ENCODE measurements at places on chromosomes 1 and 21. TPM values are rescaled to one million over a fixed set of nuclear protein-coding genes. Genes with fewer than 3 reads are reported as not detected.

Gene SEC16B
- total RNA-seq, result 1.0 TPM

Gene C2CD4D
- total RNA-seq, result not detected

DNA sequence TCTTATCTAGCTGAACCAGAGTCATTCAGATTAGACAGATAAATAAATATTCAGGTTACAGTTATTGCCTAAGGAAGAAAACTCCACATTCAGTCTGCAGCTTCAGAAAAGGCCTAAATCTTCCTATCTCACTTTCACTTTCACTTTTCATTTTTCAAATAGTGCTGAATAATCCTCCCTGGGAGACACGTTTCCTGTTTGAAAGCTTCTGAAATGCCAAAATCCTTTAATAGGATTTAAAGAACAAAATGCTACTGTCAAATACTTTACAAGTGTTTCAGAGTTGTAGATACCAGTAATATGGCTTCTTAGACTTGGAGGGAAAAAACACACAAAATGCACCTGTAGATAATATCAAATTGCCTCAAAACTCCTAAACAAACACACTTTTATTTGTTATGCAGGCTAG lies 3.9 kb downstream of the PSMB2 start:
- H3K36me3 ChIP-seq, result no peaks in the 10 kb centered on the region
- H3K27me3 ChIP-seq, result no peaks in the 10 kb centered on the region
- DNase-seq, result peak; percentile 57
- H3K4me1 ChIP-seq, result peaks cover 2% of the 10 kb centered on the region

DNA sequence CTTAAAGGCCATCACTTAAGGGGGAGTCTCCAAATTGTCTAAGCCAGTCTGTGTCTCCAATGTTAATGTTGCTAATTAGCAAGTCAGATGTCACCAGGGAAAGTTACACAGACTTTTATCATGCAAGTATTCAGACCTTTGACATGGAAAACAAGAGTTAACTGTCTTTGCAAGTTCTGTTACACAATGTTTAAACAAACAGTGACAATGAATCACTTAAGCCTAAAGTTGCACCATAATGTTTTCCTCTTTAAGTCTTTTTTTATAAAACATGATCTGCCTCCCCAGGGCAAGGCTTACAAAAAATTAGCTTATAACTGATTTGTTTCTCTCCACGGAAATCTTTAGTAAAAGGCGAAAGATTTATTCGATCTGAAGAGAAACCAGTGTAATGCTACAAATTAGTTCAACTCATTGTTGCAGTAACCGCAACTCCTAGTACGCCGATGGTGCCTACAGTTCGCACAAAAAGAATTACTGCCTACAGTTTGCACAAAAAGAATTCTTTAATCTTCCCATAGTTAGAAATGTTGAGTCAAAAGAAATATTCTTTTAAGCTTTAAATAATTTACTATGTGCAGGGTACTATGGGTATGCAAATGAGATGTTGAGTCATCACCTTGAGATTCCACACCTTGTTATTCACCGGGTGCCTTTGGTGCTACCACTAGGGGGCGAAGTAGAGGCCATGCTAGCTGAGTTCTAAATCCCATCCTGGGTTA lies 45.3 kb downstream of the HHAT start:
- H3K4me3 ChIP-seq, result no peak overlapping the region
- peaks cover 12% of the 10 kb centered on the region for H3K4me1 ChIP-seq
- peak; percentile 85 for DNase-seq
- H3K27me3 ChIP-seq, result no peaks in the 10 kb centered on the region
- peak overlapping the region; percentile 50 for H3K27ac ChIP-seq

- H3K27me3 ChIP-seq, result no peaks in the 10 kb centered on the region
- no peaks in the 10 kb centered on the region for H3K4me1 ChIP-seq
- H3K27ac ChIP-seq, result no peak overlapping the region
- H3K36me3 ChIP-seq, result no peaks in the 10 kb centered on the region
- H3K4me3 ChIP-seq, result no peak overlapping the region
- DNase-seq, result no peak
Measured at GRCh38 chr1:143497374-143497747, 474.4 kb downstream of the FAM72C start.

- no peaks in the 10 kb centered on the region for H3K4me1 ChIP-seq
- H3K4me3 ChIP-seq, result no peak overlapping the region
- no peak for DNase-seq
- H3K36me3 ChIP-seq, result no peaks in the 10 kb centered on the region
- H3K27ac ChIP-seq, result no peak overlapping the region
Measured at GRCh38 chr1:98176936-98177335, 256.1 kb upstream of the DPYD start.

DNA sequence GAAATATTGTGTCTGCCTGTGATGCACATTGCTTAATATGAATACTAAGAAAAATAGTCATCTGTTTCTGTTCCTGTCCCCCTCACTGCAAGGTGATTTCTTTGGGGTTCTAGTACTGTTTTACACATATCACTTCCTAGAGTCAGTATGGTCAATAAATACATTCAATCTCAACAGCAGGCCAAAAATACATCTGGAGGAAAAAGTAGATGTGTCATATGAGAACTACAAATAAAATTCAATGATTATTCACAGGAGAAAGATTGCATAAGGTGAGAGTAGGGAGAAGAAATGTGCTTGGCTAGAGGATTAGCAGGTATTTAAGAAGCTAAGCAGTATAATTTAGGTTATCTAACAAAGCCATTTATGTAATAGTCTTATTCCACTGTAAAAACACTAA lies 45.3 kb upstream of the SAMSN1 start:
- H3K4me1 ChIP-seq, result no peaks in the 10 kb centered on the region
- H3K4me3 ChIP-seq, result no peak overlapping the region
- H3K27me3 ChIP-seq, result no peaks in the 10 kb centered on the region
- no peak for DNase-seq
- H3K36me3 ChIP-seq, result no peaks in the 10 kb centered on the region

- no peaks in the 10 kb centered on the region for H3K27me3 ChIP-seq
- H3K36me3 ChIP-seq, result no peaks in the 10 kb centered on the region
- peaks cover 2% of the 10 kb centered on the region for H3K4me1 ChIP-seq
- H3K4me3 ChIP-seq, result no peak overlapping the region
Measured at GRCh38 chr1:53549287-53549686, 90.1 kb downstream of the DMRTB1 start.

DNA sequence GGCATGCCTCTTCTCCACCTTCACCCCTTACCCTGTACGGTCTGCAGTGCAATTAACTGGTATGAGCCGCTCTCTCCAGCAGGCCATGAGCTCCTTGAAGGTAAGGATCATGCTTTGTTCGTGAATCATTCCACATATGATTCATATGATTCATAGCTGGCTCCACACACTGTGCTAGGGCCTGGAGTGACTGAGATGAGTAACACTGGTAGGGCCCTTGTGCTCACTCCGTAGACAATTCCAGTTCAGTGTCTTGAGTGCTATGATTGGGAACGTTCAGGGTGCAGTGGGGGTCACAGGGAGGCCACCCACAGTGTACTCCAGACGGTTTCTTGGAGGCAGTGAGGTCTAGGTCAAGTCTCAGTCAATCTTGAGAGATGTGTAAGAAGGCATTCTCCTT lies 239.8 kb downstream of the LMX1A start:
- H3K27ac ChIP-seq, result no peak overlapping the region
- DNase-seq, result peak; percentile 90

DNA sequence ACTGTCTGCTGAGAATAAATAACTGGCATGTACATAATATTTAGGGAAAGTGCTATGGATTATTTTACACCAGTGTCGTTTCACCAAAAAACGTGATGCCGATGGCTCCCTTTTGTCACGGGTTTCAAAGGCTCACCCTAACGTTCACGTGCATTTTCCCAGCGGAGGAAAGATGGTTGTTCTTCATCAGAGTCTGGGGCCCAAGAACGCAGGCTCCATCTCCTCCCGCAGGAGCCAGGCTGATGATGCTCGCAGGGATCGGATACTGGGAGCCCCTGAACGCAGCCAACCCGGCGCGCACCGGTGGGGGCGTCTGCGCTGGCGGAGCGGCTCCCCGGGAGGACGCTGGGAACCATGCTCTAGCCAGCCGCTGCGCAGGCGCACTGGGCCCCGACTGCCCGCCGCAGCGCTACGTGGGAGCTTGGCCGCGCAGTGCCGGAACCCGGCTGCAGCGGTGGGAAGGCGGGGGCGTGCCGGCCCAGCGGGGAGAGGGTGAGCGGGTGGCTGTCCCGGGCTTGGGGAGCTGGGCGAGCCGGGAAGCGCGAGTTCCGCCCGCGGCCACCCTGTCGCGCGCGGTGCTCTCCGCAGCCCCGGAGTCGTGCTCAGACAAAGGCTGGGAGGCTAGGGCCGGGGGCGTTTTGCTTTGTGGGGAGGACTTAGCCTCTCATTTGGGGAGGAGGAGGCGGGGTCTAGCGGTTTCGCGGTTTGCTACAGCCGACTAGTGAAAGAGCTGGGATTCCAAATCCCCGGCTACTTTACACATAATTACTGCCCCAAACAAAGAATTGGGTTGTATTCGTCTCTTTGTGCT lies at the start of gene ZFP69B:
TSS of gene ZFP69B (plus strand) at position 793 of the 811 bp plus-strand sequence. CDS start 486 bp downstream, outside the sequence.
- H3K27ac ChIP-seq, result peak within 1 kb of the TSS; percentile 57
- no peaks in the 10 kb centered on the region for H3K36me3 ChIP-seq
- H3K27me3 ChIP-seq, result no peaks in the 10 kb centered on the region
- H3K4me3 ChIP-seq, result peak within 1 kb of the TSS; percentile 90
- peak; percentile 91 for DNase-seq

DNA sequence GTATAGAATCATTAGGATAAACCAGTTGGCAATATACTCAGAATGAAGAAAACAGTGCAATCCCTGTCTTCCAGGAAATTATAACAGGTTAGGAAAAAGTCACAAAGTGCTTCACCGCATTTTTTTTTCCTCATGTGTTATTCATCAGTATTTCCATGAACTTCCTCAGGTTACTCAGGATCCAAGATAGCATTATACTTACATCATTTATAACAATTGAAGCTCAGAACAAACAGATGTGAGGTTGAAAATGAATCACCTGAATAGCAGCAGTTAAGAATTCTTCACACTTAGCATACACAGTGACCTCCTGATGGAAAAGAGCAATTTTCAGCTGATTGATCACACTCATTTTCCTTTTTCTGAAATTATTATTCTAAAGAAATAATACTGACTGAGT lies 1040.7 kb upstream of the B3GALT2 start:
- no peak for DNase-seq
- H3K4me1 ChIP-seq, result no peaks in the 10 kb centered on the region
- H3K36me3 ChIP-seq, result no peaks in the 10 kb centered on the region
- no peak overlapping the region for H3K27ac ChIP-seq
- H3K4me3 ChIP-seq, result no peak overlapping the region

- H3K27ac ChIP-seq, result no peak overlapping the region
- H3K36me3 ChIP-seq, result no peaks in the 10 kb centered on the region
Measured at GRCh38 chr1:94037392-94038229, 83.3 kb downstream of the ABCA4 start.

DNA sequence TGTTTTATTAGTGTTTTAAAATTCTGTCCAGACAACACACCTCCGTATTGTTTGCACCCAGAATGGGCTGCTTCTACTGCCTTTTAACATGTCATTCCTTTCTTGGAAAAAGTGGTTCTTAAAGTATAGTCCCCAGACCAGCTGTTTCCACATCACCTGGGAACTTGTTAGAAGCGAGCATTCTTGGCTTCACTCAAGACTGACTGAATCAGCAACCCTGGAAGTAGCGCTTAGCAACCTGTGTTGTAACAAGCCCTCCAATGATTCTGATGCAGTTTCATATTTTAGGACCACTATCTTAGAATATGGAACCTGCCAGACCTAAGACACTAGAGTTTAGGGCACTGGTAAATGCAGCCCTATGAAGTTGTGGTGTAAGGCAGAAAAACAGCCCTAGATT lies 6.0 kb upstream of the PPIE start:
- H3K27me3 ChIP-seq, result peaks cover 33% of the 10 kb centered on the region
- no peaks in the 10 kb centered on the region for H3K4me1 ChIP-seq
- H3K4me3 ChIP-seq, result no peak overlapping the region
- no peak overlapping the region for H3K27ac ChIP-seq

DNA sequence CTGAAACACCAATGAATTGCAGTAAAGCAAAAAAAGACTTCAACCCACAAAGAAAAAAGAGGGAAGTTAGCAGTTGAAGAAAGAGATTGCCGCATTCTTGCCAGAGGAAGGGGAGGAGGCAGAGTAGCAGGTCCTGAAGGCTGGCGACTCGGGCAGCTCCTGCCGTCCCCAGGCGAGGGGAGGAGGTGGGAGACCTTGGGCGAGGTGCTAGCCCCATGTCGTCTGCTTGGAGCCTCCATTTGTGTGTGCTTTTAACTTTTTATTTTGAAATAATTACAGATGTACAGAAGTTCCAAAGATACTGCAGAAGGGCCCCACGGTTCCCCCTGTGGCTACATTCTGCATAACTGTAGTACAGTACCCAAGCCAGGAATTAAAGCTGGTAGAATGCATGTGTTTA lies 6.7 kb downstream of the TRPM2 start:
- DNase-seq, result no peak
- H3K4me3 ChIP-seq, result no peak overlapping the region
- no peaks in the 10 kb centered on the region for H3K36me3 ChIP-seq
- H3K4me1 ChIP-seq, result no peaks in the 10 kb centered on the region

- H3K27me3 ChIP-seq, result no peaks in the 10 kb centered on the region
- H3K27ac ChIP-seq, result no peak overlapping the region
- no peak for DNase-seq
- no peak overlapping the region for H3K4me3 ChIP-seq
- no peaks in the 10 kb centered on the region for H3K4me1 ChIP-seq
Measured at GRCh38 chr1:186888367-186888766, 59.6 kb downstream of the PLA2G4A start.

DNA sequence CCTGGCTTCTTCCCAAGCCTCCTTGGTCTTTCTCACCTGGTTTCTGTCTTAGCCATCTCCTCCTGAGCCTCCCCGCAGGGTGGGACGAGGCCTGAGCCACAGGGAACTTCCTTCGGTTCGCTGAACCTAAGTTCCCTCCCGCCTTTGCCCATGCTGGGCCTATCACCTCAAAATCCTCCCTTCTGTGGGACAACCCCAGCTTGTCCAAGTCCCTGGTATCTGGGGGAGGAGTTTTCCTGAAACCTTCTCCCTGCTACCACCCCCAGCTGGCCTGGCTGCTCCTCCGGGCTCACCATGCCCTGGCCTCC lies 27.7 kb upstream of the VPS13D start:
- H3K27me3 ChIP-seq, result no peaks in the 10 kb centered on the region
- H3K4me1 ChIP-seq, result no peaks in the 10 kb centered on the region
- no peak for DNase-seq
- no peak overlapping the region for H3K27ac ChIP-seq

GRCh38 chr21:39014747-39015146 lies 168.5 kb downstream of the PSMG1 start:
- peak; percentile 98 for DNase-seq
- peak overlapping the region; percentile 88 for H3K27ac ChIP-seq
- H3K27me3 ChIP-seq, result no peaks in the 10 kb centered on the region
- H3K36me3 ChIP-seq, result no peaks in the 10 kb centered on the region

- H3K4me3 ChIP-seq, result no peak overlapping the region
- no peak for DNase-seq
- no peaks in the 10 kb centered on the region for H3K4me1 ChIP-seq
- H3K27ac ChIP-seq, result no peak overlapping the region
- no peaks in the 10 kb centered on the region for H3K36me3 ChIP-seq
Measured at GRCh38 chr1:209045331-209046057, 538.0 kb upstream of the CAMK1G start.

- DNase-seq, result no peak
- no peaks in the 10 kb centered on the region for H3K36me3 ChIP-seq
- peaks cover 29% of the 10 kb centered on the region for H3K27me3 ChIP-seq
- H3K4me1 ChIP-seq, result no peaks in the 10 kb centered on the region
- H3K27ac ChIP-seq, result no peak overlapping the region
- no peak overlapping the region for H3K4me3 ChIP-seq
Measured at GRCh38 chr1:20560966-20561365, 8.6 kb downstream of the FAM43B start.

GRCh38 chr21:37402251-37402867 lies 35.8 kb downstream of the DYRK1A start:
- H3K27ac ChIP-seq, result no peak overlapping the region
- no peaks in the 10 kb centered on the region for H3K36me3 ChIP-seq
- no peak for DNase-seq
- no peak overlapping the region for H3K4me3 ChIP-seq

GRCh38 chr1:24261977-24262376 lies 57.2 kb upstream of the GRHL3 start:
- no peaks in the 10 kb centered on the region for H3K36me3 ChIP-seq
- peaks cover 5% of the 10 kb centered on the region for H3K4me1 ChIP-seq
- H3K27me3 ChIP-seq, result peaks cover 17% of the 10 kb centered on the region
- H3K4me3 ChIP-seq, result no peak overlapping the region

All from fibroblast of lung (primary cell).